Activated naive CD4-positive, alpha-beta T cell treated with anti-CD3 and anti-CD28 coated beads for 36 hours (primary cell): ENCODE measurements at places on chromosomes 2 and 18. TPM values are rescaled to one million over a fixed set of nuclear protein-coding genes. Genes with fewer than 3 reads are reported as not detected.

The CCL20 gene
- 9.6 TPM for total RNA-seq

GRCh38 chr2:215900843-215901242, 112.5 kb downstream of the MREG start:
- no peak for DNase-seq

GRCh38 chr2:30847841-30848240, 40.6 kb upstream of the CAPN13 start:
- DNase-seq, result no peak

DNA sequence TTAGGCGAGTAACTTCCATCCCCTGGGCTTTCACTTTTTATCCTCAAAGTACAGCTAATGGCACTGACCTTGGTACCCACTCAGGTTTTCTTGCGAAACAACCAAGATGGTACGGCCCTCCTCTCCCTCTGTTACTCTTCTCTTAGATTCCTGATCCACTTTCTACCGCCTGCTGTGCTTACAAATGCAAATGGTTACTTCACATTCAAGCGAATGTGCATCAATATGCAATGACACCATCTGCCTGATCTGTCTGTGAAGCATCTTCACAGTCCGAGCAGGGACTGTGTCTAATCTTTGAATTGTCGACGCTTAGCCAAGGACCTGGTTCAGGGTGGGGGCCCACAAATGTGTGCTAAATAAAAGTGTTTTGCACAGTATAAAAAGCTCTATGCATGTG, 112.2 kb downstream of the TRIB2 start:
- no peak for DNase-seq

DNA sequence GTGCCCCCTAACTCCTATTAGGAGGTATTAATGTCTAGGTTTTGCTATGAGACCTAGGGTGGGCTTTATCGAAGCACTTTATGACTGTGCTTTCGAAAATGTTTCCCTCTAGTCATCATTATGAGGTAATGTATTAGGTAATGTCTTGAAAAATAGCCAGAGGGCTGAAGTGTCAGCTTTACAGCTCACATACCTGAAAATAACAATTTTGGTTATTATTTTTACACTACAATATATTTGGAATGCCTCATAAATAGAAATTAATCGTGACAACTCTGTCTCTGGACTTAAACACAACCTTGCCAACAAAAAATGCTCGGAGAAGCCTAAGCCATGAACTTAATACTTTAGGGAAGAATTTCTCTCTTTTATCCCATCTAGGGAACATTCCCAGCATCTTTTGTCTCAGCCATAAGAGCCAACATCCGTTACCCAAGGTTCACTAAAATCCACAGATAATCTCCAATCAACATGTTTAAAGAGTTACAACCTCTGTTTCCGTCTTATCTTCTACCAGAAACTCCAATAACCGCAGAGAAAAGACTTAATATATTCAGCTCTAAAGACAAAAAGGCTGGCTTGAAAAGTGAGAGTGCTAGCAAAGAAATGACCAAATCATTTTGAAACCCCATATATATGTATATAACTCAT, 130.9 kb upstream of the RND3 start:
- DNase-seq, result no peak

DNA sequence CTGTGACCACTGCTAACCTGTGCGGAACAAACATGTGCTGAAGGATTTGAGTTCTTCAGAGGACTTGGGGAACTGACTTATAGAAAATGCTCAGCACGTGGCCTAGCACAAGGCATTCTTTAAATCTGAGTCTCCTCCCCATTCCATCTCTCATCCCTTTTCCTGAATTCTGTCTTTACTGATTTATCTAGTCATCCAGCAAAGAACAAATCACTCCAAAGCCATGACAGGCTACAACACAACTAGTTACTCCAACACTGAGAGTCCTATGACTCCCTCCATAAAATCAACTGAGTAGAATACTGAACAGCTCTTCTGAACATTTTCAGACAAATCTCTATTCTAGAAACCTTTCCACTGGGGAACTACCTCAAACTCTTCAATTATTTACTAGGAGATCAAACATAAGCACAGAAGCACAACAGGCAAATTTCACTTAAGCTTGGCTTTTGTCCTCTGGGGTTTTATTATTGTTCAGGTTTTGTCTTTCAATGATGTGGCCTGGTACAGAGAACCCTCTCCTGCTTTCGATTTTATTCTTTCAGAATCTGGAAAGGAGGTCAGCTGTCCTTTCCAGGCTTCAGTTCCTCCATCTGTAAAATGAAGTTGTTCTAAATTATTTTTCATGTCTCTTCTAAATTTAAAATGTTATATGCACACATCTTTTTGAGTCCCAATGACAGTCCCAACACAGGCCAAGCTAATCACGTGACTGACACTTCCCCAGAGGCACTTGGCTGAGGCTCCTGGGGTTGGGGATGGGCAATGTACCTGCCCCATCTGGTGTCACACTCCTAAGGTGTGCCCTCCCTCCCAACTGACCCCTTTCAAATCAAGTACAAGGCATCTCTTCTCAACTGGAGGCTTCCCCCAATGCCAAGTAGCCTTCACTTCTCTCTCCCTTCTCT, 31.8 kb downstream of the RNU4ATAC start:
- DNase-seq, result no peak

The FOXD4L1 gene
- 0.10 TPM for total RNA-seq

The KIF5C gene
- 24.5 TPM for total RNA-seq

- DNase-seq, result no peak
Observed at GRCh38 chr18:37519510-37520135, 46.0 kb downstream of the CELF4 start.

DNA sequence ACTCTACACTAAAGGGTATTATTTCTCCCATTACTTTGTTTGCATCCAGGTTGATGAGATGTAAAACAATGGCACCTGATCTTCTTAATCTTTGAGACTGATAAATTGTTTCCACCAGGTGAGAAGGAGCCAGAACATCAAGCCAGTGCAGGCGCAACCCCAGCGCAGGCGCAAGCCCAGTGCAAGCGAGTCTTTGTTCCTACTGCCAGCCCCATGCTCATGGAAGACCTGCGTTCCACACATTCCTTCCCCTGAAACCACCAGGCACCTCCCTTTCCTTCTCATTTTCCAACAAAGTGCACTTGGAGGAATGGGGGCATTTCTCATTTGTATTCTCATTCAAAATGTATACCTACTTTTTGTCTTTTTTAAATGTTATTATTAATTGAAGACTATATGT, 188.7 kb upstream of the SMAD2 start:
- no peak for DNase-seq
